ENCODE measurements at places on chromosomes 13 and 19.

DNA sequence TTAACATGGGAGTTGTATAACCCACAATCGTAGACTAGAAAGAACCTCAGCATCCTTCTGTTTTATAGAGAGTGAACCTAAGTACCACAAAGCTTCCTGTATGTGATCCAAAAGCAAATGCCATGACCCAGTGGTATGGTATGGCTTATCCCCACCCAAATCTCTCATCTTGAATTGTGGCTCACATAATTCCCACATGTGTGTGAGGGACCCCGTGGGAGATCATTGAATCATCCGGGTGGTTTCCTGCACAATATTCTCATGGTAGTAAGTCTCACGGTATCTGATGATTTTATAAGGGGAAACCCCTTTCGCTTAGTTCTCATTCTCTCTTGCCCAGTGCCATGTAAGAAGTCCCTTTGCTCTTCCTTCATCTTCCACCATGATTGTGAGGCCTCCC is 587.9 kb downstream of the LMO7 start:
- H3K4me3 ChIP-seq: no peak overlapping the region
- no peaks in the 10 kb centered on the region for H3K4me1 ChIP-seq
- no peak for DNase-seq
- H3K36me3 ChIP-seq: no peaks in the 10 kb centered on the region
- H3K27ac ChIP-seq: no peak overlapping the region
- no peaks in the 10 kb centered on the region for H3K27me3 ChIP-seq

- DNase-seq: no peak
- H3K4me3 ChIP-seq: no peak overlapping the region
- H3K36me3 ChIP-seq: no peaks in the 10 kb centered on the region
- H3K27ac ChIP-seq: no peak overlapping the region
Measured at GRCh38 chr13:28049215-28049614, 51.2 kb downstream of the FLT3 start.

- H3K4me3 ChIP-seq: no peak overlapping the region
- peaks cover 39% of the 10 kb centered on the region for H3K36me3 ChIP-seq
- no peaks in the 10 kb centered on the region for H3K4me1 ChIP-seq
- no peak for DNase-seq
Measured at GRCh38 chr19:56603829-56604228, 8.7 kb downstream of the ZNF71 start.

DNA sequence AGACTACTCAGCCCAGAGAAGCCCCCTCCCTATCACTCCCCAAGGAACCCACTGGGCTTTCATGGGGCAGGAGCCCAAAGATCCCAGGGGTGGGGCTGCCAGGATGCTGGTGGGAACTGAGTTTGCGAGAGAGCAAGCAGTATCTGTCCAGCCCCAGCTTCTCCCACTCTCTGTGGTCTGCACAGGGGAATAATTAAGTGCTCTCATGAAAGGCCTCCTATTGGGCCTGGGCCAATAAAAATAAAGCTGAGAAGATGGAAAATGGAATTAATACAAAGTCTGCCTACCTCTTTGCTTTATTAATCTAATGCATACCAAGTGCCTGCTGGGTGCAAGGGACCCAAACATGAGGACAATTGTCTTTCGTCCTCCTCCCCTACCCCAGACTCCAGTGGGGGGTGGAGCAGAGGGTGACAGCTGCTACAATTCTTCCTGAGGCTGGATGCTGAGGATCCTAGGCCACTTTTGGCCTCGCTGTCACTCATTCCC is 5.4 kb downstream of the DDX39A start:
- peaks cover 29% of the 10 kb centered on the region for H3K4me1 ChIP-seq
- no peaks in the 10 kb centered on the region for H3K27me3 ChIP-seq
- H3K4me3 ChIP-seq: no peak overlapping the region
